G401 (cell line): ENCODE measurements at places on chromosomes 7 and 10. TPM values are rescaled to one million over a fixed set of nuclear protein-coding genes. Genes with fewer than 3 reads are reported as not detected.

Gene KCP
- total RNA-seq, result 2.8 and 4.7 TPM in 2 replicates

DNA sequence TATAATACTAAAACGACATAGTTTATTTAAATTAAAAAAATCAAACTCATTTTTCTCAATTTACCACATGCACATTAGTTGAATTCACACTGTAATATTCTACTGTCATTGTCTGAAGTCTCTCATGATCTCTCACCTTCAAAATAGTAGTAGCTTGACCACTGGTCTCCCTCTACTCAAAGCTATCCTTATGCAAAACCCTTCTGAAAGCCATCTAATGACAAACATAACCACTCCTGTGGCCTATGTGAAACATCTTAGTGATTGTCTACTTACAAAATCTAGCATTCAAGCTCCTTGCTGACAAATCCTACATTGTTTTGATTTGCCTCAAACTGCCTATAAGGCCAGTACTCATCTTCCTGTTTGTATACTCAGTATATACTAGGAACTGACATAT lies 606.0 kb upstream of the GHITM start:
- DNase-seq, result no peak

GRCh38 chr10:88120075-88120474 lies 256.6 kb downstream of the PTEN start:
- no peak for DNase-seq

DNA sequence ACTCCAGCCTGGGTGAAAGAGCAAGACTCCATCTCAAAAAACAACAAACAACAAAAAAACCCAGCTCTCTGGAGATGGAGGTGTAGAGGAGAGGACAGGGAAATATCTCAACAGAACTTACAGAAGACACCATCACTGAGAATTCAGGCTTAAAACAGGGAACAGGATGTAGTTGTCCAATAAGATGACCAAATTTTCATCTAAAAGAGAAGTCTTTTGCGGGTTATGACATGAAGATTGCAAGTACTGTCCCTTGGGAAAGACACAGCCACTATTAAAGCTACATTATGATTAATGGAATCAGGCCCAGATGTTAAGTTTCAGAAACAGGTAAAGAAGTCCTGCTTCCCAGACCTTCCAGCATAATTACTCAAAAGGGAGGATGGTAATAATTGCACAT lies 235.2 kb upstream of the NRP1 start:
- DNase-seq, result no peak

GRCh38 chr7:106504645-106505044 lies 156.3 kb downstream of the CCDC71L start:
- DNase-seq, result no peak

GRCh38 chr7:82183634-82184033 lies 259.9 kb downstream of the CACNA2D1 start:
- no peak for DNase-seq
